Muscle of back (tissue), 13 donors: ENCODE measurements at places on chromosomes 12 and 14. TPM values are rescaled to one million over a fixed set of nuclear protein-coding genes. Genes with fewer than 3 reads are reported as not detected.

GRCh38 chr12:103924761-103925641 lies 5.2 kb upstream of the HSP90B1 start:
- DNase-seq = no peak

GRCh38 chr12:11693601-11694000 lies 44.1 kb downstream of the ETV6 start:
- DNase-seq = no peak

- DNase-seq = peak; percentile 49
These were observed 185.7 kb downstream of the PRKD1 start for GRCh38 chr14:29741909-29742401.

GRCh38 chr12:40726366-40726765 lies 34.1 kb downstream of the CNTN1 start:
- DNase-seq = no peak

- peak; percentile 45 for DNase-seq
These were observed 17.0 kb downstream of the PPP1R1A start for GRCh38 chr12:54571193-54572188.

DNA sequence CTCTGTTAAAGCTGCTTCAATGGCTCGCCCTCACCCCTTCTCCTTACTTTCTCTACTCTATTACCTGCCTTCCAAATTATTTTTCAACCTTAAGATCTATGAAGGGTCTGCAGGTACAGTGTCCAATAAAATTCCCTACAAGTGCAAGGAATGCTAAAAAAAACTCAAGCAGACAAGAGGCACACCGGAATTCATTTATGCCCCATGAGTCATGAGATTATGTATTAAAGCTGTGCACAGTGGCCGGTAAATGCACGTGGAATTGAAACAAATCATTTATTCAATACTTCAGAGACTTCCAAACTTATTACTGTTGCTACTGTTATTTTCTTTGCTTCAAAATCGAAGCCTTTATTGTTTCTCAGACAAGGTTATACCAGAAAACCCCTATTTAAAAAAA lies 68.4 kb downstream of the ST8SIA1 start:
- DNase-seq = no peak

Gene TGFB3
- 85.7 TPM for polyA plus RNA-seq

Gene NRXN3
- 0.57 TPM for polyA plus RNA-seq

Gene NFKBIA
- polyA plus RNA-seq = 52.1 TPM

Gene IL23A
- 0.19 TPM for polyA plus RNA-seq

Gene RPGRIP1
- 0.60 TPM for polyA plus RNA-seq

Gene ZNF410
- polyA plus RNA-seq = 35.1 TPM

Gene PLXNC1
- polyA plus RNA-seq = 23.0 TPM
